ENCODE measurements at places on chromosomes 7 and 10.

DNA sequence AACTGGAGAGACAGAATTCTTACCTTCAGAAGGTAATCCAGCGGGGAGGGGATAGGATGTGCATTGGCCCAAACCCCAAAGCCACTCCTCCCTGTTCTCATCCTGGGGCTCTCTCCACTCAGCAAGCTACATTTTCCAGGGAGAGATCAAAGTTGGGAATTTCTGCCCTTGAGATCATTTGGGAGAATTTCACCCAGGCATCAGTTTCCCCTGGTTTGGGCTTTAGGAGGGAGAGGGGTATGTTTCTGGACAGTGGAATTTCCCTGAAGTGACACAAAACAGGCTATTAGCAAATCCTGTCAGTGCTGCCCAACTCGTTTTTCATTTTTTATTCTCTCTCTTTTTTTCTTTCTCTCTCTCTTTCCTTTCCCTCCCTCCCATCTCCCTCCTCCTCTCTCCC, 35.7 kb downstream of the CYP17A1 start:
- no peak for DNase-seq

DNA sequence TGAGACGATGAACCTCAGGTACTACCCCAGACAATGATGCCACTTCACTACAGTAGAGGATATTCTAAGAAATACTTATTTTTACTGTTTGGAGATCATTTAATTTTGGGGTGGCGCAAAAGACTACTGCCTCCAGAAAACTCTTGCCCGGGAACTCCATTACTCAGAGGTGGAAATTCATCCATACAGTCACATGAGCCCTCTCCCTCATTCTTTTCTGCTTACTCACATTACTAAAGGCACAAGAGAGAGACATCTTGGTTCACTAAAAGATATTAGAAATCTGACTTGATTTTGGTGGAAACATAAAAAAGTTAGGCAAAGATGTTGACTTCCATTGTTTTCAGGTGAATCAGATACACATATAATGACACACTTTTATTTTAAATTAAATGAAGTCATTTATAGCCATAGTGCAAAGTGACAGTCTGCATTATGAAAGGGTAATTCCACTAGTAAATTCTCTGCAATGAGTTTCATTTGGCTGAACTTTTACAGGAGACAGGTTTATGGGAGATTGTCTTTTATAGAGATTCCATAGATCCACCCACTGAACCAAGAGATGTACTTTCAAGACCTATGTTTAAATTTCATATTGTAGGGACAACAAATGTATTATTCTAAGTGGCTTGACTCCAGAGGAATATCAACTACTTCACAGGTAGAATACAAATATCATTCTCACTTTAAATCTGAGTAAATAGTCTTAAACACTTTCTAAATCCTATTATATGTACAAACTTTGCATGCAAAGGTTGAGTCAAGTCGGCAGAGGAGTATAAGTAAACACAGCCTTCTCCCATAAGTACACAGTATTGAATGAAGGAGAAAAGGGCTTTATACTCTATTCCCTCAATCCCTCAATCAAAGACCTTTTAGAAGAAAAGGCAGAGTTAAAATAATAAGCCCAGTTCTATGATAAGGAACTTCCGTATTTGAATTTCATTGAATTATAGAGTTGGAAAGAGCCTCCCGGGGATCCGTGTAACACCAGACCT, 18.8 kb downstream of the NEBL start:
- no peak for DNase-seq

GRCh38 chr10:110793128-110793812, 78.5 kb upstream of the PDCD4 start:
- DNase-seq = no peak

DNA sequence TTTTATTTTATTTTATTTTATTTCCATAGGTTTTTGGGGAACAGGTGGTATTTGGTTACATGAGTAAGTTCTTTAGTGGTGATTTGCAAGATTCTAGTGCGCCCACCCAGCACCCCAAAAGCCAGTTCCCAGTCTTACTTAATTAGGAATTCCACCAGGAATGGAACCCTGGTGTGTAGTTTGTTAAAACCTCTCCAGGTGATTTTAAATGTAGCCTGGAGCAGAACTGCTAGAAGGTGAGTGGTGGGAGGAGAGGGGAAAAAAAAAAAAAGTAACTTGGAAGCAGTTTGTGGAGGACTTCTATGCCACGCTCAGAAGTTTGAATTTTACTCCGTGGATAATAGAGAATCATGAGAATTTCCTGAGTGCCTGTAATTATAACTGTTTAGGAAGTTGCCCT, 5.5 kb upstream of the TEX47 start:
- DNase-seq = no peak

DNA sequence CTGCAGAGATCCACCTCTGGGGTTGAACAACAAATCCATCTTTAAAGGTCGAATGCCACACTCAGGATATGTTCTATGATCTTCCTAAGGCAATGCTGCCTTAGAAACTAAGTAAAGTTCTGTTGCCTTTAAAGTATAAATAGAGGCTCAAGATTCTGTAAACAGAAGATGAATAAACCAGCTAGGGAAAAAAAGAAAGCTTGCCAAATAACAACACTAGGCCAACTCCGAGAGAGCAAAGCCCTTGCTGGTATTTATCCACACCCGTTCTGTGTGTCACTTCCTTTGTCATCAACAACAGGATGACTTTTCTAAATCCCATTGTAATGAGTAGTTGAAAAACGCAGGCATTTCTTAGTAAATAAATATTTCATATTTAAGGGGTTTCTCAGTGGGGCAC, 330.0 kb upstream of the GLI3 start:
- no peak for DNase-seq

- no peak for DNase-seq
Measured at GRCh38 chr7:100968031-100968430, 1.3 kb upstream of the MUC12 start.

DNA sequence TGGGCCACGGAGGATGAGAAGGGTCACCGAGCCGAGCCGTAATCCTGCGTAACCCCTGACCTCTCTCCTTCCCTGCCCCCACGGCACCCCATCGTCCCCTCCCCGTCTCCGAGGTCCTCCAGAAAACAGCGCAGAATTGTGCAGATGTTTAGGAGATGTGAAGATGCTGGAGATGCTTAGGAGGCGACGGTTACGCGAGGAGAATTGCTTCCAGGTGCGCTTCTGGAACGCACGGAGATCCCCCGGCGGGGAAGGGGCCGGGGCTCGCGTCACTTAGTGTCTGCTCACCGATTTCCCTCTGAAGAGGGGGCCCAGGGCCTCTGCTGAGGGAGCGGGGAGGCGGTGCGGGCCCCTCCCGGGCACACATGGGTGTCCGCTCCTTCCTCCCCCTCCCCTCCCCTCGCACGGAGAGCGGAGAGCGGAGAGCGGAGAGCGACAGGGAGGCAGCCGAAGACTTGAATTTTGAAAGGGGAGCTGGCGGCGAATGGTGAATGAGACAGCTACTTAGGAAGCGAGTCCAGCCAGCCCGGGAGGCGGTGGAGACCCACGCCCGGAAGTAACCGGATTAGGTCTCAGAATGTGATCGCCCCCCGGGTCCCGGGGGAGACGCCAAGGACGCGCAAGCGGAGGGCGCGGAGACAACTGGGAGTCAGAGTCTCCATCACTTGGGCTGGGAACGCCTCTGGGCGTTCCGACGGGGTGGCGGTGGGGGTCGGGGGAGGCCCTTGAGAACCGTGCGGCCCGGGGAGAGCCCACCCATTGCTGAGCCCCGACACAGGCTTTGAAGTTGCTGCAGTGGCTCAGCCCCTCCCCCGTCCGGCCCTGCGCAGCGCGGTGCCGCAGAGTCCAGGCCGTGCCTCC, 8.7 kb upstream of the EN2 start:
- no peak for DNase-seq

DNA sequence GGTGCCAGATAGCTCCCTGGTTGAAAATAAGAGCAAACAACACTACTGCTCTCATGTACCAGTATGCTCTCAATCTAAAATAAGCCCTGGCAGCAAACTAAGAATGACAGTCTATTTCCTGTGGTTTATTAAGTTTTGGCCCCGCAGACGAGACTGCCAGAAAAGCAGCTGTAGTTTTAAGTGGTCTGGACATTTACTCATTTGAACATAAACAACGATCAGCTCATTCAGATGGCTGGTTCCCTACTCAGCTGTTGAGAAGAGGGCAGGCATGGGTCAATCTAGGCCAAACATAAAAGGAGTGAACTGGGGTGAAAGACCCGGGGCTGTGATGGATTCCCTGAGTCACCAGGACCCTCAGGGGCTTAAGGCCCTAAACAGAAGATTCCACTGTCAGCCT, 4.5 kb downstream of the TRIL start:
- no peak for DNase-seq

- no peak for DNase-seq
Measured at GRCh38 chr7:155286686-155287085, 11.0 kb upstream of the INSIG1 start.

DNA sequence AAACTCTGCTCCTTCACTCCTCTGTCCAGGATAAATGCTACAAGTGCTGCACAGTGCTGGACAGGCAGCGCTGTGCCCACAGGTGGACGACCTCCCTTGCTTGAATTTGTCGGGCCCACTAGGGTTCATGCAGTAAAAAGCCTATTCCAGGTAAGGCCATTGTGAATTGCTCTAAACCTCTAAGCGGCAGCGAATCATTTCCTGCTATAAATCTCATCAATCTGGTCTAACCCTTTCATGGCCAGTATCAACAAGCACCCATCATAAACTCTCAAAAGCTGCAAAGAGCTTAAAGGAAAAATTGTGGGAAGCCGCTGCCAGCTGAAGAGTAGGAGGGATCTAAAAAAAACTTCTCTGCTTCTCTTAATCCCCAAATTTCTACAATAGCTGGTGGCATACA, 134.2 kb downstream of the SLC25A13 start:
- no peak for DNase-seq

- DNase-seq = no peak
Measured at GRCh38 chr7:10707519-10707918, 266.2 kb upstream of the PHF14 start.

GRCh38 chr7:127885843-127886242, 145.4 kb downstream of the LRRC4 start:
- DNase-seq = no peak
